Substantia nigra (tissue), 51 donors: ENCODE measurements at places on chromosomes 16 and 17.

GRCh38 chr16:11127610-11128195 is 128.3 kb downstream of the SOCS1 start:
- DNase-seq: no peak

- no peak for DNase-seq
Observed at GRCh38 chr17:31318851-31319661, 2.4 kb downstream of the EVI2A start.

- DNase-seq: no peak
Observed at GRCh38 chr16:4641895-4642294, 17.3 kb downstream of the MGRN1 start.

GRCh38 chr16:64017796-64018195 is 1104.1 kb downstream of the CDH11 start:
- DNase-seq: no peak

DNA sequence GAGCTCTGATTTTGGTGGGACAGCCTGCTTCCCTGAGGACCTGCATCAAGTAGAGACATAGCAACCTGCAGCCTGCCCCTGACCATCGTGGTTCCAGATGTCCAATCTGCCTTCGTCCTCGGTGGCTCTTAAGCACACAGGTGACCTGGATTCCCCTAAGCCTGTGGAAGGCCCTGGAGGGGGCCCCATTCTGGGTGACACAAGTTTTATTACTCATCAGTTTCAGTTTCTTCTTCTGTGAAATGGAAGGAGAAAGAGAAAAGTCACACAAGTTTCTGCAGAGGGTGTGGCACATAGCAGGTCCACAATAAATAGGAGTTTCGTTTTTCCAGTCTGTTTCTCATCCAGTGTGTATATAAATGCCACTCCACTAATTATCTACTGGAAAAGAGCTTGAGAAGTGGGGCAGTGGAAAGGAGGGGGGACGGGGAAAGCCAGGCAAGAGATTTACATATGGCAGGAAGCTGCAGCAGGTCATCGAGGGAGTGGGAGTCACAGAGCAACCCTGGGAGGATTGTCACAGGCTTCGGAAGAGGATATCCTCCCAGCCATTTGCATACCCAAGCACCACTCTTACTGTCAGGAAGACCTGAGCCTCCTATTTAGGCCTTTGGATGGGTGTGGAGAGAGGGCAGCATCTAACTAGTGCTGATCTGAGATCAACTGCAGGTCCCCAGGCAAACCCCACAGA is 10.0 kb upstream of the NOS2 start:
- DNase-seq: no peak

DNA sequence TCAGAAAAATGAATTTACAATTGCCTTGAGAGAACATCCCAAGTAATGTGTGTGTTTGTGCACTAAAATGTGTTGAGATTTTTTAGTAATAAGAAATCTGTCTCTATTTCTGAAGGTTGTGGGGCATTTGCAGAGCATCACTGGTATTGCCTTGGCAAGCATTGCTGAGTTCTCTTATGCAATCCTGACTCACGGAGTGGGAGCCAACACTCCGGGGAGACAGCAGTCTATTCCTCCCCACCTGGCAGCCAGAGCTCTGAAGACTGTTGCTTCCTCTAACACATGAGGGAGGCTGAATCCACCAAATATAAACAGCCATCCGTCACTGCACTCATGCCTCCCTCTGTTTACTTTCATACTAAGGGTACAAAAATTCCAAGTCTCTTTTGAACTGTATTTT is 10.6 kb downstream of the CNTD1 start:
- DNase-seq: no peak

DNA sequence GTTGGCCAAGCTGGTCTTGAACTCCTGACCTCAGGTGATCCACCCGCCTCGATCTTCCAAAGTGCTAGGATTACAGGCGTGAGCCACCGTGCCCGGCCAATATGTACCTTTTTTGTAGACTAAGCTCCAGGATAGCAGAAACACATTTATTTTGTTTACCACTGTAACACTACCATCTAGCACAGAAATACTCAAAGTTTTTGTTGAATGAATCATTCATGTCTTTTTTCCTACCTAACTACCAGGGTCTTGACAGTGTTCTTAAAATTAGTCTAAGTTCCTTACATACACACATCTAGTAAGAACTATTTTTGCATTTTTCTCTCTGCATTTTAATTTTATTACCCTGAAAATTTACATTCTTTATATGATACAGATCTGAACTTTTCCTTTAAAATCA is 44.4 kb downstream of the AKAP10 start:
- DNase-seq: no peak

- no peak for DNase-seq
Observed at GRCh38 chr17:45048795-45049563, 2.5 kb downstream of the DCAKD start.

DNA sequence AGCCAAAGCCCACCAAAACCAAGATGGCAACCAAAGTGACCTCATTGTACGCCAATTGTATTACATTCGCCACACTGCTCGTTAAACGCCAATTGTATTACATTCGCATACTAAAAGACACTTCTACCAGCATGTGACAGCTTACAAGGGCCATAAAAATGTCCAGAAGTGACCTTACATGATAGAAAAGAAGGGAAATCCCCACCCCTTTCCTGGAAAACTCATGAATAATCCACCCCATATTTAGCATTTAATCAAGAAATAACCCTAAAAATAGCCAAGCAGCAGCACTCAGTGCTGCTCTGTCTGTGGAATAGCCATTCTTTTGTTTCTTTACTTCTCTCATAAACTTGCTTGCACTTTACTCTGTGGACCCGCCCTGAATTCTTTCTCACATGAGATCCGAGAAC is 25.7 kb downstream of the PSMD7 start:
- no peak for DNase-seq

- no peak for DNase-seq
Observed at GRCh38 chr17:29734640-29735039, 111.9 kb upstream of the CORO6 start.

DNA sequence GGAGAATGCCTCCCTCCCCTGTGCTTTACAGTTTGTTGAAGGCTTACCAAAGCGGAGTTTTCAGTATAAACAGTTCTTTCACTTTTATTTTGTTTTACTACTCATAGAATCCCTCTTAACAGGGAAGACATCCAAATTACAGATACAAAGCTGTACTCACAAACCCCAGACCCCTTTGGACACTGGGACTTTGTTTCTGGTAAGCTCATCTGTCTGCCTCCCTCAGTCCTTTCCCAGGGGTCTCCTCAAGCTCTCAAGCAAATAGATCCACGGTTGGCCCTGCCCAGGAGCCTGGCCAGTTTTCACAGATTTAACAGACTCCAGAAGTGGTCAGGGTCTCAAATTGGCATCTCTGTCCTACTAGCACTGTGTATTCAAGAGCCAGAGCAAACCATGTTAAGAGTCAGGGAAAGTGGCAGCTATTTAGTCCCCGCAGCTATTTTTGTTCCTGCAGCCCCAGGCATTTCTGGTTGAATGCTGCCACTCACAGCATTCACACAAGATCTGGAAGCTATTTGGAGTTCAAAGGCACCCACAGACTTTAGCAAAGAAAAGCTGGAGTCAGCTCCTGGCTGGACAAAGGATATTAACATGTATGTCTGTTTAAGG is 54.2 kb downstream of the TMEM100 start:
- no peak for DNase-seq

GRCh38 chr17:79258843-79259242 is 184.2 kb downstream of the ENGASE start:
- no peak for DNase-seq

- DNase-seq: no peak
Observed at GRCh38 chr16:19923396-19923795, 38.7 kb upstream of the GPRC5B start.

DNA sequence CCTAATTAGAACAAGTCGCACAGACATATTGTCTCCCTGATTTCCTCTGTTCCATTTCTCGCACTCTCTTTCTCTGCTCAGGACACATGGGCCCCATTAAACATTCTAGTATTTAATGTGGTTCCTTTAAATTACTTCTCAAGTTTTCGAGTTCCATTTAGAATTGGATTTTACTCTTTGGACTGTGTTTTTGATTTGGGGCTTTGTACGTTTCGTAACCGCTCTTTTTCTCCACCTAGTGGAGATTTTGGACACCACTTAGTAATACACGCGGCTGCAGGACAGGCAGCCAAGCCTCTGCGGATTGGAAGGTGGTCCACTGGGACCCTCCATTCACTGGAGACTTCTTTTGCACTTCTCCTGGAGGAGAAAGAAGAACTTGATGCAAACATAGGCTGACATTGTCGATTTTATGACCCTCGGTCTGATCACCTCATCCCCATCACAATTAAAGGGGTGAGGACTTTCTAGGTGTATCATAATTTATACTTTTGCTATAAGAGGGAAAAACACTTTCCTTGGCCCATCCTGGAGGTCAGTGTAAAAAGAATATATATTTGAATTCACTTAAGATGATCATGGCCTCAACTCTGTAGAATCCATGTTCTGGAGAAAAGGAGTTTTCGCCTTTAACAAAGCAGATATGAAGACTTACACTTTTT is 85.7 kb downstream of the NOG start:
- DNase-seq: no peak

- no peak for DNase-seq
Observed at GRCh38 chr16:88782454-88783390, 2.3 kb downstream of the PIEZO1 start.

- no peak for DNase-seq
Observed at GRCh38 chr17:28715217-28715616, 2.5 kb downstream of the RAB34 start.

DNA sequence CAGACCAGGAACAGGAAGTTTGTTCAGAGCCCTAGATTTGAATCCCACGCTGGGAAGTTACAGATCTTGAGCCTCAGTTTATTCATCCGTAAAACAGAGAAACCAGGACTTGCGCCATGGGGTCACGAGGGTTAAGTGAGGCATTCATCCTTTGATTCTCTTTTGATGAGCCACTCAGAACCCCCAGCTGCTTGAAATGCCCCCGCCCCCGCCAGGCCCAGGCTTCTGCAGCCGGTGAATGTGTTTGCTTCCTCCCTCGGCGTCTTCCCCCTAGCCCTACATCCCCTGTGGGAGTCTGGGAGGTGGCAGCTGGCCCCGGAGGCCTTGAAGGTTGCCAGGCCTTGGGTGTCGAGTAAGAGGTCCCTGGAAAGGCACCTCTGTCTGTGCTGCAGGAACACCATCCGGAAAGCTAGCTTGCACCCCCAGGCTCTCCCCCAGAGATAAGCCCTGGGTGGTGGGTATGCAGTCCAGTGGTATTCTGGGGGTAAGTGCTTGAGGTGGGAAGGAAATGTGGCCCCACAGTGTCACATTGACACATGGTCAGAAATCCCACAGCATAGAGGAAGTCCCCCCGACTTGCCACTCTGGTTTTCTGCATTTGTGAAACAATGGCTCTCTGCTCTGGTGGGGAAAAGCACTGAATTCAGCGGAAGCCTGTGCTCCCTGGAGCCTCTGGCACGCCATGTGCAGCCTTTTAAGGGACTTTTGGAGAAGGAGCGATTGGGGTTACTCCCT is 14.9 kb downstream of the IRF8 start:
- no peak for DNase-seq

GRCh38 chr16:50744881-50745280 is 3.0 kb downstream of the CYLD start:
- no peak for DNase-seq

DNA sequence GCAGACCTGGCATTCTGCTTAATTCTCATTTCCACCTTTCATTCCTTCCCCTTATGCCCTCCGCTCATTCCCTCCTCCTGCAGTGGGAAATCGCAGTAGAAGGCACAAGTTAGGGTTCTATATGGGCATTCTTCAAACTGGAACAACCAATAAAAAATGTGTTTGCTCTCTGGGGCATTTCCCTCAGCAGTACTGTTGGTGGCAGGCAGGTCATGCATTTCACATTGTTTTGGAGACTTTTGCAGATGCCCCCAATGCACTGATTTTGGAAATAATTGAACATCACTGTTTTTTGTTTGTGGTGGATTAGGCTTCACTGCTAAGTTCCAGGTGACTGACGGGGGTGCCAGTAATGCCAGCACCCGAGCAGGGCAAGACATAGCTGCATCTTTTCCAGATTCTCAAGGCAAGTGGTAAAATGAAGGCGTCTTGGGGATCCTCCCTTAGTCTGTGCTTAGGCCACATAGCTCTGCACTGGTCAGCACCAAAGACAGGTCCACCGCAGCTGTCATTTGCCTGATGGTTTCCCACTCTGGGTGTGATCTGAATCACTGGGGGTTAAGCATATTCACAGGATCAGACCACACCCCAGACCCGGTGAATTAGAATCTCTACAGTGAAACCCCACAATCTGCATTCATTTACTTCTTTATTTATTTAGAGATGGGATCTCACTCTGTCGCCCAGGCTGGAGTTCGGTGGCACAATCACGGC is 304.5 kb downstream of the CPPED1 start:
- no peak for DNase-seq

DNA sequence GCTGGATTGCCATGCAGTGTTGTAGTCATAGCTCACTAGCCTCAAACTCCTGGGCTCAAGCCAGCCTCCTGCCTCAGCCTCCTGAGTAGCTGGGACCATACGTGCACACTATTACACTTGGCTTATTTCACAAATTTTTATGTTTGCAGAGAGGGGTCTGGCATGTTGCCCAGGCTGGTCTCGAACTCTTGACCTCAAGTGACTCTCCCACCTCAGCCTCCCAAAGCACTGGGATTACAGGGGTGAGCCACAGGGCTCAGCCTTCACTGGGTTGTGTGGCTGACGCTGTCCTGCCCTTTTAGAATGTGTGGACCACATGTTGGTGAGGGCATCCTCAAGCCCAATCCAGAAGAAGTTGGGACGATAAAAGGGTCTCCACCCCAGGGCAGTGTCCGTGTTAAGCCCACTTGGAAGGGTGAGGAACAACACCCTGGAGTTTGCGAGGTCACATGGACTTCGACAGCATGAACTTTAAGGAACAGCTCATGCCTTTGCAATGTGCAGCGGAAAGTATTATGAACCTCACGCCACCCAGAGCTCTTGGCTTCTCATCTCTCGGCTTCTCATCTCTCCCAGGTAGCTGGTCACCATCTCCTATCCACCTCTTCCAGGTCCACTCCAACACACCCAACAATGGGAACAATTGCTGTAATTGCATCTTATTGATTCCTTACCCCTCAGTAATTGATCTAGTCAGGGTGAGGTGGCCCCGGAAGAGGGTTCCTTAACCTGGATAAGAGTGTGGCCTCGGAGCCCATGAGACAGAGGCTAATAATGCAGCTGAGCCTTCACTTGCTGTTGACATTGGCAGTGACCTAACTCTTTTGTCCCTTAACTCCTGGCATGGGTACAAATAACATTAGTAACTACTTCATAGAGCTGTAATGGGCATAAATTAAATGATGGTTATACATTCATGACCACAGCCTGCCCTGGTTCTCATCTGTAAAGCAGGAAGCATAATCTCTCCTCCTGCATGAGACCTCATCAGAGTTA is 6.7 kb downstream of the FOXL1 start:
- no peak for DNase-seq

GRCh38 chr16:65121870-65122723 is at the start of gene CDH11:
Gene CDH11 (minus strand): TSS chr16:65122063. CDS start chr16:65004869, 117,194 bp downstream.
- peak; percentile 32 for DNase-seq
